ENCODE measurements at places on chromosomes 1 and 21.

- peak; percentile 78 for DNase-seq
Measured at GRCh38 chr21:43611598-43612369, 47.5 kb downstream of the HSF2BP start.

GRCh38 chr21:19507682-19508260, 1104.2 kb upstream of the TMPRSS15 start:
- DNase-seq, result peak; percentile 31

- no peak for DNase-seq
Measured at GRCh38 chr21:37565530-37566223, 199.1 kb downstream of the DYRK1A start.

- DNase-seq, result peak; percentile 44
Measured at GRCh38 chr1:202642619-202643291, 67.5 kb downstream of the SYT2 start.

GRCh38 chr1:147635342-147635741, 35.0 kb downstream of the ACP6 start:
- no peak for DNase-seq

DNA sequence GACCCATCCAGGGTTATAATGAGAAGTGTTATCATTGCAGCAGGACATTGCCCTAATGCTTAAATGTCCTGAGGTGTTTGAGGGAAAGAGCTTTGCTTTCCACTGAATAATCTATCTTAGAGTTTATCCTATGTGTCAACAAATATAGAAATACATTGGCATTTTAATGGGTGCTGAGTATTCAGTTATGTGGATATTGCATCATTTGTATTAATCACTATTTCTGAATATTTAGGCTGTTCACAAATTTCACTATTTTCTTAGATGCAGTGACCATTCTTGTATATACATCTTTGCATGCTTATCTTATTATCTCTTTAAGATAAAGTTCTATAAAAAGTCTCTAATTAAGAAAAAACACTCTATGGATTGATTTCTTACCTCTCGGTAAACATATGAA, 18.2 kb downstream of the TRIM67 start:
- no peak for DNase-seq

GRCh38 chr1:184620469-184620868, 134.2 kb downstream of the EDEM3 start:
- DNase-seq, result no peak

GRCh38 chr1:201970334-201971159, 11.9 kb upstream of the RNPEP start:
- DNase-seq, result no peak

- no peak for DNase-seq
Measured at GRCh38 chr1:20830378-20830777, 43.3 kb upstream of the HP1BP3 start.

GRCh38 chr1:167104256-167104633, 10.4 kb downstream of the STYXL2 start:
- no peak for DNase-seq

DNA sequence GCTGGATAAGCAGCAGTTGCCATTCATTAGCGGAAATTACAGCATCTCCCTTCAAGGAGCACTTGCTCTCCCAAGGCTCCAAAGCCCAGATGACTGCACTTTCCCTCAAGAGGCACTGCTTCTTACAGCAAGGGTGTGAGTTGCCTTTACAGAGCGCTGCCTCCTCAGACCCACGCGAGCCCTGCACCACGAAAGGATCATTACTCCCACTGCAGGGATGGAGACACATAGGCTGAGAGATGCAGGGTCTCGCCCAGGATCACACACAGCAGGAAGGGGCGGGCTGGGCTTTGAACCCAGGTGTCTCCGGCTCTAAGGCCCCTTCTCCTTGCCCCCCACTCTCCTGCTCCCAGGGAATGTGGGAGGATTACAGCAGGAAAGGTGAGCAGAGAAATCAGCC, 405.5 kb downstream of the MATN1 start:
- no peak for DNase-seq

DNA sequence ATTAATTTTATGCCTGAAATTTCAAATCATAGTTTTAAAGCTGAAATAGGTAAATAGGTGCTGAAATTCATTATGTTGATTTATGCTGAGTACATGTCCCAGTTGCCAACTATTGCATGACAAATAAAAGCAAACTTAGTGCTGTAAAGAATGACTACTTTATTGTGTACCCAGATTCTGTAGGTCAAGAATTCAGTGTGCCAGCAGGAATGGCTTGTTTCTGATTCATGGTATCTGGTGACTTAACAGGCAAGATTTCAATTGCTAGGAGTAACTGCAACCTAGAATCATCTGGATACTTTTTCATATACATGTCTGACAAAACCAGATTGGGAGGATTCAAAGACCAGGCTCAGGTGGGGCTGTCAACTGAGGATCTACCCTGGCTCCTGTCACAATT, 678.4 kb upstream of the ADAMTS5 start:
- no peak for DNase-seq

DNA sequence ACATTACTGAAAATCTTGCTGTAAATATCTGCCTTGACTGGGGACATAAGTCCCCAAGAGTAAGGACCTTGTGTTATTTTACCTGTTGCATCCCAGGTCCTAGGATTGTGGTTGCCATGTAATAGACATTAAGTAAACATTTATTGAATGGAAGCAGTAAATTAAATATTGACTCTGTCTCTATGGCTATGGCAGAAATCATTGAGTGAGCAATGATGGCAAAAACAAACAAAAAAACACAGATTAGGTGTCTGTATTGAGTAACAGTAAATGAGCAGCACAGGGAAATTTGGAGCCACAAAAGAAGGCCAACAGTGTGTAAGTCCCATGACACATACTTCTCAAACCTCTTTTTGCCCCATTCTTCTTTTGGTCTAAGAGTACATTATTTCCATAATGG, 240.4 kb downstream of the NFIA start:
- no peak for DNase-seq

- no peak for DNase-seq
Measured at GRCh38 chr1:147840909-147841308, 61.7 kb upstream of the GJA8 start.

GRCh38 chr1:222012816-222013215, 270.9 kb upstream of the DUSP10 start:
- no peak for DNase-seq

DNA sequence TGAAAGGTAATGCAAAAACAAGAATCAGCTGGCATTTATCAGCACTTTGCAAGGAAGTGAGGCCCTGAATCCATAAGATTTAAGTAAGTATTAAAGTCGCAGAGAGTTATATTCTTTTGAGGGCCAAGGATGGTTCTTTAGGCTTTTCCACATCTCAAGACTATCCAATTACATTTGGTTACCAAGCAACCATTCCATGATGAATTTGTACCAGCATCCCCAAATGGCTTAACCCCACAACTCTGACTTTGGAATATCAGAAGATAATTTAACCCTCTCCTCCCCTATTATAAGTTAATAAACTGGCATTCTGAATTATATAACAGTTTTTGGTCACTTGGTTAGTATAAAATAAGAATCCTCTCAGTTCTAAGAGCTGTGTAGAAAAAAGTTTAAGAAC, 2.8 kb downstream of the PHTF1 start:
- DNase-seq, result no peak

GRCh38 chr21:33185852-33186251, 43.9 kb upstream of the IFNAR2 start:
- no peak for DNase-seq

GRCh38 chr1:26234644-26235370, 807 bp downstream of the CEP85 start:
- DNase-seq, result peak; percentile 85

DNA sequence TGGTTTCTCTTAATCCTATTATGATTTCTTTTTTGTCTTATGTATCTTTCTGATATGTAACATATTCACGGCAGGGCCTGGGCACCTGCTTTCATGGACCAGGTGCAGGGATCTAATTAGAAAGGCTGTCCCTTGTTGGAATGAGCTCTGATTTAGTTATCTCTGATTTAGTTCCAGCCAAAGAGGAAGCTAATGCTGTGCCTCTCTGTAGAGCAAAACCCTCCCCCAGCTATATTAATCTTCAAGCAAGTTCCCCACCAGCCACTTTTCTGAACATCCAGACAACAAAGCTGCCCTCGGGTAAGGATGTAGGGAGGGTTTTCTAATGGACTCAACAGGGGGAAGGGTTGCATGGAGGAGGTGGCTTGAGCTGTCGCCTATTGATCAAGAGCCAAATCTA, 6.1 kb downstream of the TSACC start:
- DNase-seq, result no peak

DNA sequence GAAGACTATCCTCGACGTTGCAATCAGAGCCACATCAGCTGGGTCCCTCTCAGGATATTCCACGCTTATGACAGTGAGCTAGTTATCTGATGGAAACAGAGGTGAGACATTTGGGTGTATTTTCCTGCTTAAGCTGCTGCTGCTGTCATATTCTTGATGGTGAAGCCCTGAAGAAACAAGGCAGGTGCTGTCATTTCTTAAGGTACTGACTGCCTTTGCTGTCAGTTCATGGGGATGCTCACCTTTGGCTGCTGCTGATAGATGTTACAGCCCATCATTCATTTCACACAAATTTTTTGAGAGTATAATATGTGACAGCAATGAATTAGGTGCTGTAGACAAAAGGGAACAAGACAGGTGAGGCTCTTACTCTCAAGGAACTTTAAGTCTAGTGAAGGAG, 577.4 kb downstream of the LMO4 start:
- DNase-seq, result no peak

GRCh38 chr1:79988401-79988800, 981.9 kb upstream of the ADGRL4 start:
- DNase-seq, result no peak

- no peak for DNase-seq
Measured at GRCh38 chr1:165675794-165676193, 22.6 kb downstream of the ALDH9A1 start.

DNA sequence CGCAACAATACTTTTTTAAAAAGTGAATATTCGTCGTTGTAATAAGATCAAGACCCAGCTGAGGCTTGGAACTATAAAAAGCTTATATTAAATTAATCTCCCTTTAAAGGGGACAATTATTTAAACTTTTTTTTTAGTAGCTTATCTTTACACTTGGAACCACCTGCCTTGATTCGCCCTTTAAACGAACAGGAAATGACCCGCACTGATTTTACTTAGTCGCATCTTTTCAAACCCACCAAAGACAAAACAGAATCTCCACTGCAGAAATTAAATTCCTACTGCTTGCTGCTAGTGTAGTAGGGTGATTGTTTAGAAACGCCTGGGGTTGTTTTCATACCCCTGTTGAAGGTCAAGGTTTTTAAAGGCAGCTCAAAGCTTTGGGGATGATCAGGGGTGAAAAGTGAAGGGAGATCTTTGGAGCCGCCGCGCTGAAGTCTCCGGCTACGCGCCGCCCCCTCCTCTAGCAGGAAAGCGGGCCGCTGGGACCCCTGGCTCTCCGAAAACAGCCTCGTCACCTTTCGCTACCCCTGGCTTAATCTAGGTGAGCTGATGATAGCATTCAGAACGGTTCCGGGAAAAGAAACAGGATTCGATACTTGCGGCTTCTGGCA, 163.4 kb downstream of the RUNX1 start:
- peak; percentile 57 for DNase-seq

DNA sequence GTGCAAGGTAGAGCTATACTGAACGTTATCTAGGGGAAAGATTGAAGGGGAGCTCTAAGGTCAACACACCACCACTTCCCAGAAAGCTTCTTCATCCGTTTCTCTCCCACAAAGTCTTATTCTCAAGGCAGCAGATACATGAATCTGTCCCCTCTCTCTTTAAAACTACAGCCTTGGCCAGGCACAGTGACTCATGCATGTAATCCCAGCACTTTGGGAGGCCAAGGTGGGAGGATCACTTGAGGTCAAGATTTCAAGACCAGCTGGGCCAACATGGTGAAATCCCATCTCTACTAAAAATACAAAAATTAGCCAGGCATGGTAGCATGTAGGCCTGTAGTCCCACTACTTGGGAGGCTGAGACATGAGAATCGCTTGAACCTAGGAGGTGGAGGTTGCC, 8.1 kb downstream of the CYP4X1 start:
- no peak for DNase-seq

DNA sequence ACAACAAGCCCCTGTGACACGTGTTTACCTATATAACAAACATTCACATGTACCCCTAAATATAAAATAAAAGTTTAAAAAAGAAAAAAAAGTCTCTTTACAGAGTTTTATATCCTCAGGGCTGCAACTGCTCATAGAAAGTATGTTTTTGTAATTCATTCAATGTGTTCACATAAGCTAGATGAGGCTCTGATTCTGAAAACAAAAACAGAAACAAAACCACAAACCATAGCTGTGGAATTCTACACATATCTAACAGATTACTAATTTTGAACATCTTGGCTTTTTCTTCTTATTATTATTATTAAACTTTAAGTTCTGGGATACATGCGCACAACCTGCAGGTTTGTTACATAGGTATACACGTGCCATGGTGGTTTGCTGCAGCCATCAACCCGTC, 579.6 kb upstream of the ZRANB2 start:
- no peak for DNase-seq

DNA sequence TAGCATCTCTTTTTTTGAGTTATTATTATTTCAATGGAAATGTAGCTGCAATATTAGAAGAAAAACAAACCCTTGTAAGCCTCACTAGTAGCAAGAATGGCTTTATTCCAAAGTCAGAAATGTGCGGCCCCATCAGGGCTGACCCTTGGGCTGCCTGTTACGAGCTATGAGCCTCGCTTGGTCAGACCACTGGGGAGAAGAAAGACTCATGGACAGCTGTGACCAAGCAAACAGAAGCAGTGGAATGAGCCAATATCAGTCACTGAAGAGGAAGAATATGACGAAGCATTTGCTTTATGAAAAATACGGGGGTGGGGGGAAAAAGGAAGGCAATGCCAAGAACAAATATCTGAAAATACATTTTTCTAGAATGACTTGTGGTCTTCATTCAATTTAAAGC, 504.5 kb downstream of the LMO4 start:
- DNase-seq, result no peak

DNA sequence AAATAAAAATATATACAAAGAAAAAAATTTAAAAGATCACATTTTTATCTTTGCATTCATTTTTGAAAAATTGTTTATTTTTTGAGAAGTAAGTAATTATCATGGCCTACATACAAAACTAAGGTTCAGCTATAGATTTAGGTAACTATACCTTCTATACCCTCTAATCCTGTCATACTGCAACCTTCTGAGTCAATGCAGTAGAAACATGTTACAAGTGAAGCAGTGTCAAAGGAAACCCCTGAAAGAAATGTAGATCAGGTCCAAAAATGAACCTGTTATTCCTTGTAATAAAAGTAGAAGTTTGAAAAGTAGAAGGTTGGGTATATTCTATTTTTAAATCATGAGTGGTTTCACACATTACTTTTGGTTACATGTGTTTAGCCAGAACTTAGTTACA, 51.3 kb downstream of the PTGS2 start:
- DNase-seq, result no peak

GRCh38 chr1:76352741-76353435, 278.3 kb downstream of the ST6GALNAC3 start:
- no peak for DNase-seq

Data from neural progenitor cell (in vitro differentiated cells).